ENCODE measurements at places on chromosomes 4 and X.

GRCh38 chrX:107560041-107560440, 68.3 kb upstream of the PRPS1 start:
- no peak for DNase-seq

GRCh38 chr4:158870282-158870625, 101.4 kb downstream of the FNIP2 start:
- no peak for DNase-seq

DNA sequence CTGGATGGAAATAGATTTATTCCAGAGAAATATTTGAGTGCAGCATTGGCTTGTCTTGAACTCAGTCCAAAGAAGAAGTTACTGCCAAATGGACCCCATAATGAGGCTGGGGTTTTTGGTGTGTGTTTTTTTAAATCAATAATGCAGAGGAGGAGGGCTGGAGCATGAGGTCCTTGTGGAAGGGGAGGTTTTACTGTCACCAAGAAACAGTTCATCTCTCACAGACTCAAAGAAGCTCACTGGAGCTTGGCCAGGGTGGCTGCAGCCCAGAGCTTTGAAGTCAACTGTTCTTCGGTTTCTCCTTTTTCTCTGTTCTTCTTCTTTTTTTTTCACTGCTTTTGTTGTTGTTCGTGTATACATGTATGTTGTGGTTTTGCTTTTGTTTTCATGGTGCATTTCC, 377.7 kb downstream of the FBXW7 start:
- no peak for DNase-seq

DNA sequence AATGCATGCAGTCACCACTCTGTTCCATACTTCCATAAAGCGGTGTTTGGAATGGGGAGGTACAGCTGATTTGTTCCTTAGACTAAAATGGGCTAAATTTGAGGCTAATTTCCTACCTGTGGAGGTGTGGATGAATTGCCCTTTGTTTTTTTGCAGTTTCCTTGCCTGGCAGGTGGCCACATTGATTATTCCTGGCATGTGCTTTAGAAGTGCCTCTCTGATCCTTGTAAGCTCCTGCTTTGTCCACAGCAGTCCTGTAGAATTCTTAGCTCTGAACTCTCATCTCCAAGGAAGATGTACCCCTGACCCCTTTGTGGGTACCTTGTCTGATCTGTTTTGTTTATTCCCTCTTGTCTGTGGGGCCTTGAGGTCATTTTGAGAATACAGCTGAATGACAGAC, 136.8 kb downstream of the ADGRL3 start:
- DNase-seq, result no peak
